Placental epithelial cell (primary cell): ENCODE measurements at places on chromosomes 3 and 15. TPM values are rescaled to one million over a fixed set of nuclear protein-coding genes. Genes with fewer than 3 reads are reported as not detected.

The TNK2 gene
- 16.1 and 21.6 TPM in 2 replicates for total RNA-seq

The RLBP1 gene
- not detected in 2 replicates for total RNA-seq

The TMEM266 gene
- total RNA-seq: 3.0 and 3.1 TPM in 2 replicates

The SLC35A5 gene
- total RNA-seq: 15.3 and 37.1 TPM in 2 replicates

The ROBO2 gene
- under 0.01 and 0.33 TPM in 2 replicates for total RNA-seq

The ONECUT1 gene
- 0.79 TPM in 1 of 2 replicates, not detected in the other for total RNA-seq

The GASK1A gene
- 23.2 and 24.3 TPM in 2 replicates for total RNA-seq

The SCN11A gene
- under 0.01 and 0.11 TPM in 2 replicates for total RNA-seq

The GTF2A2 gene
- total RNA-seq: 15.3 and 21.0 TPM in 2 replicates

The SUSD5 gene
- total RNA-seq: 0.43 and 1.2 TPM in 2 replicates

The SLC9C1 gene
- total RNA-seq: under 0.01 TPM in 1 of 2 replicates, not detected in the other

The SLC28A1 gene
- not detected in 2 replicates for total RNA-seq

The CCDC9B gene
- 23.6 and 34.8 TPM in 2 replicates for total RNA-seq

The LMAN1L gene
- total RNA-seq: 0.11 TPM in 1 of 2 replicates, not detected in the other

The C3orf22 gene
- total RNA-seq: not detected in 2 replicates

The PROS1 gene
- 5.0 and 7.5 TPM in 2 replicates for total RNA-seq

The BUB1B gene
- 3.9 and 8.4 TPM in 2 replicates for total RNA-seq

The GOLGA8S gene
- under 0.01 TPM in 1 of 2 replicates, not detected in the other for total RNA-seq

The CSPG4 gene
- total RNA-seq: 3.9 and 7.5 TPM in 2 replicates

The CCR8 gene
- total RNA-seq: not detected in 2 replicates

The TGM5 gene
- not detected in 2 replicates for total RNA-seq

The ERICH6 gene
- total RNA-seq: 0.33 and 0.39 TPM in 2 replicates

The HMCES gene
- 19.6 and 27.1 TPM in 2 replicates for total RNA-seq

The IL17RE gene
- total RNA-seq: 44.7 and 50.6 TPM in 2 replicates
